SK-N-SH treated with all-trans-retinoic acid at 6 μM for 48 hours (cell line): ENCODE measurements at places on chromosomes 4 and X.
A peak's percentile ranks its signal among the peaks of the same experiment; 100 is the strongest.

DNA sequence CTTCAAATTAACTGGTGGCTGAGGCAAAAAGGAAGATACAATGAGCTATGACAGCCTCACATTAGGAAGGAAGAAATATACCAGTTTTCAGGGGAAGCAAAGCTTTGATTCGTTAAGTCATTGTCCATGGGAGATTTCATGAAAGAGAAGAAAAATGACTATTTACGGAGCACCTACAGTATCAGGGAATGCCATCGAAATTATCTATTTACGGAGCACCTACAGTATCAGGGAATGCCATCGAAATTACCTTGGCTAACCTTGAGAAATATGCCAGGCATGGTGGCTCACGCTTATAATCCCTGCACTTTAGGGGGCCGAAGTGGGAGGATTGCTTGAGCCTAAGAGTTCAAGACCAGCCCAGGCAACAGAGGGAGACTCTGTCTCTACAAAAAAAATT, 28.5 kb upstream of the IQSEC2 start:
- ATAC-seq: no peak

- ATAC-seq: no peak
Measured at GRCh38 chr4:120447774-120448173, 381.1 kb upstream of the MAD2L1 start.

DNA sequence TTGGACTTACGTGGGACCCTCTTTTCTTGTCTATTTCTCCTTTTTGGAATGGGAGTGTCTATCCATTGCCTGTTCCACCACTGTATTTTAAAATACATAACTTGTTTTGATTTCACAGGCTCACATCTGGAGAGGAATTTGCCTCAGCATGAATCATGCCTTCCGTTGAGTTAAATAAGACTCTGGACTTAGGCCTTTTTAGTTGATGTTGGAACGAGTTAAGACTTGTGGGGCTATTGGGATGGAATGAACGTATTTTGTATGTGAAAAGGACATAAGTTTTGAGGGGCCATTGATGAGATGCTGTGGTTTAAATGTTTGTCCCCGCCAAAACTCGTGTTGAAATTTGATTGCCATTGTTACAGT, 66.2 kb downstream of the BEX3 start:
- no peak for ATAC-seq

DNA sequence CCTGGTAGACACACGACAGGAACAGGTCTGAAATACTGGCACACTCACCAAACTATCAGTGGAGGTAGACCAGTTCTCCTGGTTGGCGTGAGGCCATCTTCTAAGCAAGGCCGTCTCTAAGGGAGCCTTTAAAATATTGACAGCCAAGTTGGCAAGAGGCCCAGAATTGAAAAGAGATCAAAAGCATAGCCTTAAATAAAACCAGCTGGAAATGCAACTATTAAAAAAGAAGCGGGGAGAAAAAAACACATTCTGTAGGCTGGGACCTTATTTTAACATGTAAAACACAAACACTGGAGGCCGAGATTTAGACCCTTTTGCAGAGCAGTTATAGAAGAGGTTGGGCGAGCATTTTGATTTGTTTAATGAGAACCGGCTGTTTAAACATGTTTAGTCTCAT, 233.0 kb upstream of the CLNK start:
- no peak for ATAC-seq

DNA sequence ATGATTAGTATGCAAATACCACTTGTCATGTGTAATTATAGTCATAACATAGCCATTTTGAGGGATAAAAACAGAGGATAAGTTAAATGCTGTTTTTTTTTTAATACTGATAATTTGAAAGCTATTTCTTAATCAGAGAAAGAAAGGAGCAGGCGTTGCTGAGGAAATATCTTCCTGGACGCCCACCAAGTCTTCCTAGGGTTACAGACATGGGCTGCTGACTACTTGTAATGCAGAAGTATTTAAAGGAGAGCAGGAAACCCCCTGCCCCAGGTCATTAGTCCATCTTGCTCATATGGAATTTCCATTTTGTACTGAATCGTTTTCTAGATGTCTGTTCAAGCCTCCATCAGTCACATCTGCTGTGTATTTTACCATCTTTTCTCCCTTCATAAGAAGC, 176.2 kb downstream of the ADGRL3 start:
- no peak for ATAC-seq

GRCh38 chr4:1850276-1850675, 5.7 kb downstream of the LETM1 start:
- no peak for ATAC-seq

DNA sequence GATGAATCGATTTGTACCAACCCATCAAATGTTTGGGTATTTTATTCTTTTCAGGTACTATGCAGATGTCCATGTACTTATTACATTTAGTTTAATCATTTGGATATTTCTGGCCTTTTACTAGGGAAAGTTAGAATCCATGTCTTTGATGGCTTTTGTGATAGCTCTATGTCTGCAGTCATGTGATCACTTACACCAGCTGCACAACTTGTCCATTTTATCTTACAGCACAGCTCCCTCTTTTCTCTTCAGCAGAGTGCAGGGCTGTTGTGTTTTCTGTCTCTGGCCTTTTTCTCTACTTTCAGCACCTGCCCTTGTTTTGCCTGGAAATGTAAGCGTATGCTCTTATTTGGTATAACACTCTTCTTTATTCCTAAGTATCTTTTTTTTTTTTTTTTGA, 30.6 kb downstream of the WWC2 start:
- ATAC-seq: peak; percentile 73

GRCh38 chr4:172650758-172651530, 517.7 kb upstream of the GALNT7 start:
- ATAC-seq: no peak

DNA sequence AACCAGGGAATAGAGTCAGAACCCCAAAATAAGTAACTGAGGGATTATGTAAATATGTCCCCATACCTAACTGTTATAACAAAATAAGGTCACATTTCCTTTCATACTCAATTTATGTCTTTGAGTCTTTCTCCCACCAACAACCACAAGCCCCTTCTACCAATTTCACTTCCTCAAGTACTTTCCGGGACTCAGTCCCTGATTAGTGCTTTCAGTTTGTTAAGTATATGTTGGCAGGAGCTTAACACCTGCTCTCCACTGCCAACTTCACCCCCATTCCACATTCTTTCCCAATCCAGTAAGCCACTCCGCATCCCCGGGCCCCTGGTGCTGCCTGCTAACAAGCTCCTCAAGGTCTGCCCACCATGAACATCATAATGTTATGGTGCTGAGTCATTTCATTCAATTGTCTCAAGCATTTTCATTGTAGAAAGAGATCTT, 71.3 kb upstream of the SPRY1 start:
- ATAC-seq: no peak

DNA sequence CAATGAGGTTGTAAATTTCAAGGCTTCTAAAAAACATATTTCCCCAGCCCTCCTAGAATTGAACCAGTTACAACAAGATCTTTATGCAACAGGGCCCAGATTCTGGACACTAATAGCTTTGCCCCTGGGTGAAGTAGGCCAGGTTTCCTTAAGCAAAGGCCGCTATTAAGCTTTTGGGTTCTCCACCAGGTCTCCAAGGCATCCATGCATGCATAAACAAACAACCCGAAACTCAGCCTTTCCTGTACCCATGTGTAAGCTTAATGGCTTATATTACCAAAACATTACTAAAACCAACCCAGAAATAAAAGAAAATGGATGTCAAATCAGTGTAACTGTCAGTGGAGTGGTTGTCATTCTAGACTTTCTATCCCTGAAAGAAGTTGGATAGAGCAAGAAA, 137.1 kb downstream of the ARHGAP6 start:
- no peak for ATAC-seq

- ATAC-seq: no peak
Measured at GRCh38 chrX:2464677-2465166, 36.1 kb downstream of the DHRSX start.

DNA sequence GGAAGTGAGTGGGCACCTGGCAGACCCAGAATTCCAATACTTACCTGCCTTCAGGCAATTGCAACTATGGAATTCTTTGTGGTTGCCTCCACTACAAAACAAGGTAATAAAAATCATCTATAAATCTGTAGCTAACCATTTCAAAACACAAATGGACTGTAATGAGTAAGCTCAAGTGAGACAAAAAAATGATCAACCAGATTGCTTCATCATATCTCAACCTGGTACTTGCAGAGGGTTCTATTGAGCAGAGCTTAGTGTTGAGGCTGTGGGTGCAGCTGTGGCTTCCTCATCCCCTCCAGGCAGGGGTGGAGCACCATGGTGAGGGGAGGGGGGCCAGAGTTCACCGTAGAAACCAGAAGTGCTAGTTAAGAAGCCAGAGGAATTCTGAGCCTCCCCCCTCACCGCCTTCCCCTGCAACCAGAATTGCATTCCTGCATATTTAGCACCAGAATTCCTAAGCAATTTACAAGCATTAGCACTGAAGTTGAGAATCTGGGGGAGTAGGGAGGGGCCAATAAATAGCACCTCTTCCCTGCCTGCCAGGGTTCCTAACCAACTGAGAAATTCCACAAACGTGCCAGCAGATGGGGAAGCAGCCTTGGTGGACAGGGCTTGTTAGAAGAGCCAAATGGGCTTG, 11.5 kb downstream of the CTAG1A start:
- ATAC-seq: no peak
